Activated T-cell treated with anti-CD3 and anti-CD28 coated beads, Interleukin-2, amount 50 U/mL, for 48 hours (primary cell): ENCODE measurements at places on chromosomes 5 and 9.

- DNase-seq: no peak
Measured at GRCh38 chr9:13387734-13388067, 108.2 kb upstream of the MPDZ start.

DNA sequence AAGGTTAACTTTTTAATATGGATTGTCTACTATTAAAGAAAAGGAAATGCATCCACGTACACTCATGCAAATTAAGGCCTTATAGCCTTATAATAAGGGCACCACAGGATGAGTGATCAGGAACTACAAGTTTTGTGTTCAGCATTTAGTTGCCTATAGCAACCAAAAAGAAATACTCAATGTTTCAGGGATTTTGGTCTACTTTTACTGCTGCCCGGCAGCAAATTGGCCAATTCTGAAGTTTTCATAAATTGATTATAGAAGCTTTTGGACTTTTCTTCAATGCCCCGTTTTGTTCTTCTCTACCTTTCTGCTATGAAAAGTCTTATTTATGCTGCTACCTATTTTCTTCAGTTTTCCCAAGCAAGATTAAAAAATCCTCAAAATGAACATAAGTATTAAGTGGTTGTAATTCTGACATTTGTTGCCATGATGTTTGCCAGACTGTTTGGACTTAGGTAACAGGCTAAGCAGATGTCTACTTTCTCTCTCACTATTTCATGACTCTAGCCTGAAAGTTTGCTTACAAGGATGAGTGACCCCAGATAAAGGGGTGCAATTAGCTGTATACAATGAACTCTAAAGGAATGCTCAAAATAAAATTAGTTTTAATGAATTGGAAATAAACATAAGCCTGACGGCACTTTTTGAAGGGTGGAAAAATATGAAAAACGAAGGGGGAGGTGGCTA, 391.5 kb upstream of the DAB2 start:
- no peak for DNase-seq

DNA sequence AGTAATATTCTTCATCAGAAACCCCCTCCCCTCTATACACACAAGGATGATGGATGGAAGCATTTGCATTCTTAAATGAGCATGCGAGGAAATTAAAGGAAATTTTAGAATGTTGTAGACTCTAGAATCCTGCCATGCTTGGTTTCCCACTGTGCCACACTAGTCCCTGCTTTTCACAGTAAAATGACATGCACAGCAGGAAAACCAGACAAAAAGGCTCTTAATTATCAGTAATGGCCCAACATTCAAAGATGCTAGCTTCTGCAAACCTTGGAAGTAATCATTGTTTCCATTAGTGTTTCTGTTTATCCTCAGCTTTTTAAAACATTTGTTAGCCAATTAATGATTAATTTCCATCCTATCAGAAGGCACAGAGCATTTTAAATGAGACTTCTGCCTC, 255.8 kb downstream of the SLCO4C1 start:
- no peak for DNase-seq

DNA sequence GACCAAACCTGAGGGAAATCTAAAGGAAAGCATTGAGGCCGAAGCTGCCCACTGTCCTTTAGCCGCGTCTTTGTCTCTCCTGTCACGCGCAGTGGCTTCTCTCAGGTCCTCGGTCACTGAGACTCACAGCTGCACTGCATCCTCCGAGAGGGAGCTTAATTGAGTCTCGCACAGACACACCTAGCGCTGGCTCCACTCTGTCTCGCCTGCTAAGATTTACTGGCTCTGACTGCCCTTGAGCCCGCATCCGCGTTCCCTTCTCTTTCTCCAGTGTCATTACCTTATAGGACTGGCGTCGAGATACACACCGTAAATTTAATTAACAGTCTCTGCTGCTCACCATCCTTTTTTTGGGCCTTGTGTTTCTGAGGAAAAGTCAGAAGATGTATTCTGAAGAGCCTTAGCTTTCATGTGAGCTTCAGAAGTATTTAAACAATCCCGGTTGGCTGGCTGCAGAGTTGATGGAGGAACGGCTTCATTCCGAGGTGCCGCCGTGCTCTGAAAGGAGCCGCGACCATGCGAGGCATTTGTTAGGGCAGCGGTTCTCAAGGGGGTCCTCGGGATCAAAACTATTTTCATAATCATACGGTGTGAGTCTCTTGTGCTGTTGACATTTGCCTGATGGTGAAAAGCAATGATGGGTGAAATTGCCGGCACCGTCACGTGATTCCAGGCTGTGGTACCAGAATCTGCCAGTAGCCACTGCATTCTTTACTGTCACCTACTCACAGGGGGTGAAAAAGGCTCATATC, 58.3 kb downstream of the GPR107 start:
- DNase-seq: no peak

DNA sequence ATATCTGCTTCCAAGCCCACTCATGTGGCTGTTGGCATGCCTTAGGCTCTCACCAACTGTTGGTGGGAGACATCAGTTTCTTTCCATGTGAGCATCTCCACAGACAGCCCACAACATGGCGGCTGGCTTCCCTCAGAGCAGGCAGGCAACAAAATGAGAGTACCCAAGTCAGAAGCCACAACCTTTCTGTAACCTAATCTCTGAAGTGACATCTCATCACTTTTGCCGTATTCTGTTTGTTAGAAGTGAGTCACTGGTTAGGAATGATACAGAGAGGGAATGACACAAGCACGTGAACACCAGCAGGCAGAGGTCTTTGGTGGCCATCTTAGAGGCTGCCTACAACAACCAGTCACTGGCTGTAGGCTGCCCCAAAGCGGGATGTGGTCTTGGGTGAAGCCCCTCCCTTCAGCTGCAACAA, 88.6 kb upstream of the RASGRF2 start:
- DNase-seq: peak; percentile 74

GRCh38 chr9:121242219-121242958, 25.6 kb upstream of the GSN start:
- no peak for DNase-seq

DNA sequence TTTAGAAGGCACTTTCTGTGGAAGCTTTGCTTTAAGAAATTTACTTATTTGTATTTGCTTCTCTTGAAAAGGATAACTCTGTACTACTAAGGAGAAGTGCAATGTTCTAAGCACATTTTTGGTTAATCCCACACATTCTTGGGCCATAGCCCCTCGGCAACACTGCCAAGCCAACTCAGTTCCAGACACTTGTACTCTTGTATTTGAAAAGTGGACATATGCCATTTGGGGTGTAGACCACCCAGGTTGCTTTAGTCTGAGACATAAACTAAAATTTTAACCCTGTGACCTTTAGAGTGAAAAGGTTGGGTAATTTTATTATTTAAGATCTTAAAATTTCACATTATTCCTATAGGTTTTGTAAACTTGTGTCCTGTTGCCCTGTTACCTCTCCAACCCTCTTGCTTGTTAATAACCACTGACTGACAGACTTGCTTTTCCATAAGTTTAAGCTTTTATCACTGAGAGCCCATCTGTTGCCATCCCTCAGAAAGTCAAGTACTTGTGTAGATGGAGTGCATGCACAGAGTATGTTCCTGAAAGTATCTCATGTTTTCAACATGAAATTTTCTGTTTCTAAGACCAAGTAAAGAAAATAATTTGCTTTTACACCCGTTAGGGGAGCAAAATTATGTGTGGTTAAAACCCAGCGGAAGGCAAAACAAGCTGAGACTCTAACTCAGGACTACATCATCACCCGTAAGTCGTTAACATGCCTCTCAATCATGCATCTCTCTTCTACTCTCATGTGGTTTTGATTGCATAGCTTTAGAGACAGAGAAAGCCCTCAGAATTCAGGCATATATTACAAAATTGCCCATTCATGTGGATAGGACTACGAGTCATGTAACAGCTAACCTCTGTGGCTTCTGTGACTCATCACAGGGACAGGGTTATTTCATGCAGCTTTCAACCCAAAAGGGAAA, 117.3 kb downstream of the GDNF start:
- peak; percentile 33 for DNase-seq

- no peak for DNase-seq
Measured at GRCh38 chr5:76325326-76325725, 77.8 kb upstream of the IQGAP2 start.

DNA sequence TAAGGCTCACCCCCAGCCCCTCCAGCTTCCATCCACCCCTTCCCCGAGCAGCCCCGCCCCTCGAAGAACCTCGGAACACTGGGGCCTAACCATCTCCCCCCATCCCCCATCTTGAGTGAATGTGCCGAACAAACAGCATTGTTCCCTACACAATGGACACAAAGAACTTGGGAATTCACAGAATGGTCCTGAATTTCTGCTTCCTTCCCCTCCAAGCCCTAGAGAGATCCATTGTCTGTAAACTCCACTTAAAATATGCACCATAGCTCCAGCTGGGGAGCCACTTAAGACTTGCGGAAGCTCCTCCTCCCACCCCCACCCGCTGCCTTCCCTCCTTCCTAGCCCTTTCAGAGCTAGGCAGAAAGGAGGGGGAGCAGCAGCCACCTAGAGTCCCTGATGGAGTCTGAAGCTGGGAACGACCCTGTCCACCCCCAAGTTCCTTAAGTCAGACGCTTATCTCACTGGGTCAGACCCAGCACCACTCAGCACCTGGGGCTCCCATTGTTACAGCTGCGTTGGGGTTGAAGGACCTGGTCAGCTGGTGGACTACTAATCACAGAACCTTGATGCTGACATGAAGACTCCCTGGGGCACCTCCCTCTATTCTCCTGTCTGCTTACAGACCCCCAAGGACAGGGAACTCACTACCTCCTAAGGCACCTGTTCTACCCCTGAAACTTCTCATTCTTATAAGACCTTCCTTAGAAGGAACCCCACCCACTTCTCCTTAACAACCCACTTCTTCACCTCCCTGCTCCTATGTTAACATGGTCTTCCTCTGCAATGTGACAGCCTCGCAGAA, 61.4 kb downstream of the PCDH1 start:
- no peak for DNase-seq

DNA sequence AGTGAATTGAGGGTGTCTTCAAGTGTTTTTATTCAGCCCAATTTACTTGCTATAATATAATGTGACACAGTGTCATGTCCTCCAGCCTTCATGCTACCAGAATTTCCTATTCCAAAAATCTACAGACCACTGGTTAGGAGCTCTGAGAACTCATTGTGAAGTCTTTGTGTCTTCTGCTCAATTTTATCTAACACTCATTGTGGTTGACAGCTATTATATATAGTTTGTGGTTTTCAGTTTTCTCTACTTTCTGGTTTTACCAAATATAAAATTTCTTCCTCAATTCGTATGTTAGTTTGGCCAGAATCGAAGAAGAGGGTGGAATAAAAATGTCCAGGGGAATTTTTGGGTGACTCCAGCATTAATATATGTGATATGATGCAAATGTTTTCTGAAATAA, 509.3 kb upstream of the NUDT12 start:
- no peak for DNase-seq

DNA sequence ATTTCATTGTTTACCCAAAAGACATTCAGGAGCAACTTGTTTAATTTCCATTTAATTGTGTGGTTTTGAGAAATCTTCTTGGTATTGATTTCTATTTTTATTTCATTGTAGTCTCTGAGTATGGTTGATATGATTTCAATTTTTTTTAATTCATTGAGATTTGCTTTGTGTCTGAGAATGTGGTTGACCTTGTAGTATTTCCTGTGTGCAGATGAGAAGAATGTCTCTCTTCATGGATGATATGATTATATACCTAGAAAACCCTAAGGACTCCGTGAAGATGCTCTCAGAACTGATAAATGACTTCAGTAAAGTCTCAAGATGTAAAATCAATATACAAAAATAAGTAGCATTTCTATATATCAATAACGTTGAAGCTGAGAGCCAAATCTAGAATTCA, 202.4 kb upstream of the CDH9 start:
- DNase-seq: no peak

DNA sequence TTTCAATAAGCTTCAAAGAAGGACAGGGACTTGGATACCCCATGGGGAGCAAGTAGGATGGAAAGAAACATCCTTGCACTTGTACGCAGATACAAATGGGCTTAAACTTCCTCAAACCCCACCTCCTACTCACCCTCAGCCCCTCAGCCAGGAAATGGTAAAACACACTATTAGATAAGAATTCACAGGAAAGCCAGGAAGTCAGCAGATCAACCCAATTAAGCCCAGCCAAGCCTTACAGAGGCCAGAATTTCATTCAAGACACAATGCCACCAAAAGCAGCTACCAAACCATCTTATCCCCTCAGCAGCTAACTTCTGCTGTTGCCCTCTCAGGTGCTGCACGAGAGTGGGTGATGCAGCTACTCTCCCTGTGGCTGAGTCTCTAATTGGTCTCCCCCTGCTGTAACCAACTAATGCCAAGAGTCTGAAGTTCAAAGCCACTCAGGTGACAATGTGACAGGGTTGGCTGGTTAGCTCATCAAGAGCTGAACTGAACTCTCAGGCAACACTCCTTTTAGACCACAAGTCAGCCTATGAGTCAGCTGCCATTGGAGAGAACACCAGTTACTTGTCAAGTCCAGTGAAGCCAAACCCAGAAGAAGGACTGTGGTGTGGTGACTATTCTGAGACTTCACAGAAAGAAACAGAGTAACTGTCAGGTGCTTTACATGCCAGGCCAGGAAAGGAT, 201.9 kb downstream of the ZNF608 start:
- no peak for DNase-seq

DNA sequence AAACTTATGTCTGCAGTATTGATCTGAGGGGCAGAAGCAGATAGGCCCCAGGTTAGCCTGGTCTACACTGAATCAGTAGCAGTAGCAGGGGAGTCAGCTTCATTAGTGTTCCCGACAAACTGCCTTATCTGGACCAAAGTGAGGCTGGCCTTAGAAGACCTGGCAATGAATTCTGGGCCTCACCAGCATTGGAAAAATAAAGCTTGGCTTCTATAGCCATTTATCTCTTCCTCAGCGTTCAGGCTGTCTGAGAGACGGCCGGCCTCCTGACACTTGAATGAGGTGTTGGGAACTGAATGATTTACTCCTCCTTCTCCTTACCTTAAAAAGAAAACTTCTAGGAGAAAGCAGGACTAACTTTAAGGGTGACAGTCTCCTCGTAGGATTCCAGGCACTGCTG, 141.8 kb upstream of the RUSC2 start:
- no peak for DNase-seq

DNA sequence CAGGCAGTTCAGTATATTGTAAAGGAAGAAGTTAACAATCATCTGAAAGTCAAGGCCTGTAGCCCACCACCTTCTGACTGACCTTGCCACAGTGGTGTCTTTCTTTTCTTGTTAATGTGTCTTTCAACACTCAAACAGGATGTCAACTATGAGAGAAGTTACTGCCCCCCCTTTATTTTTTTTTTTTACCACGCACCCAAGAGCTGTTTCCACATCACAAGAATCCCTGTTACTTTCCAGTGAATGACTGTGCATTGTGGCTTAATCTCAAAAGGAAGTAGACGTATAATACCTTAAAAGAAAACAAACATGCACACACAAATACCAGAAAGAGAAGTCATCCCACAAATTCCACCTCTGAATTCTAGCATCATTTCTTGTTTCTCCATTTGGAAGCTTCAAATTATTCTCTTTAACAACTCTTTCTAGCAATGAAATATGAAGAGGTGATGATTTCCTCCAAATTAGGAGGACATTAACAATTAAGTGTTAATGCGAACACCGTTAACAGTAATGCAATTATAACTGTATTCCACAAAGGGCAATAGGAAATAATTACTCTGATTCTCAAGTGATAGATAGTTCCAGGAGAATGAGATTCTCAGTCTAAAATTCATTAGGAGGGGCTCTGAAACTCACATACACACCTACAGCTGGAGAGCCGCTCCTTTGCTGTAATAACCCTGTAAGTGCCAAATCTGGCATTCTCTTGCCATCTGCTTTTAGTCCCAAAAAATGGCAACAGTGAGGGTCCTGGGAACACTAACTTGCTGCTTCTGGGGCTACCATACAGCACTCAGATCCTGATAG, 201.0 kb downstream of the EFNA5 start:
- DNase-seq: no peak

- DNase-seq: no peak
Measured at GRCh38 chr9:132946211-132946610, 1.8 kb upstream of the TSC1 start.

- DNase-seq: no peak
Measured at GRCh38 chr9:37908698-37909186, 4.8 kb upstream of the SLC25A51 start.
